LHCN-M2 (cell line): ENCODE measurements at places on chromosomes 12 and 14.

GRCh38 chr12:90839346-90839745 is 115.6 kb downstream of the CCER1 start:
- no peak for DNase-seq

DNA sequence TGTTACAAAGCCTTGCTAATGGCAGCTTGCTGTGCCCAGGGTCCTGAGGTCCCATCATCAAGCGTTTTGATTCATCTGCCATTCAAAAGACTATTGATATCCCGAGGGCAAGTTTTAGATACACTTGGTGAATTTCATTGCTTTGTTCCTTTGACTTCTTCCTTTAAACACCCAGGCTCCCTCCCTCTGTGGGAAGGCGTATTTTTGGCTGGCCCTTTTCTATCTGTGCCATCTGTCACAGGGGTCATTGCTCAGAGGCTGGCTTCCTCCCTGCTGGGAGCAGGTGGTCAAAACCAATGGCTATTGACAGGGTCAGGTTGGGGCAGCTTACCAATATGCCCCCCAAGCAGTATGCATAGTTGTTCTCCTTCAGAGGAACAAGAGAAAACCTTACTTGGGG is 40.0 kb downstream of the SCN8A start:
- DNase-seq, result no peak

- DNase-seq, result peak; percentile 25
These were observed 12.1 kb upstream of the GALNT16 start for GRCh38 chr14:69247676-69248440.

- DNase-seq, result peak; percentile 64
These were observed 115.8 kb downstream of the SLC25A47 start for GRCh38 chr14:100438678-100439592.
